ENCODE measurements at places on chromosomes 16 and 17.

GRCh38 chr17:58236394-58236793 is 2.0 kb upstream of the LPO start:
- DNase-seq: no peak

DNA sequence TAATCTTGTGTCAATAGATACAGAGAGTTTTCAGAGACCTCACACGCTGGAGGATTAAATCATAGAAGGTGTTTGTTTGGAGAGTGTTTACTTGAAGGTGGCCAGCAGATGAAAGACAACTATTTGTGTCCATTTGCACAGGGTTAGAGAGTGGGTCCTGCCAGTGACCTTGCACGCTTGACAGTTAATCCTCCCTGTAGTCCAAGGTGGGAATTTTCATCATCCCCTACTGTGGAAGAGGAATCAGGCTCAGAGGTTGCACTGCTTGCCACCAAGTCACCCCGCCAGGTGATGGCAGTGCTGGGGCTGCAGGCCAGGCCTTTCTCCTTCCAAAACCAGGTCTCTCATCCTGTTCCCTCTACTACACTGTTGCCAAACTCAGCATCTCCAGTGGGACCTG is 12.3 kb downstream of the CDH1 start:
- no peak for DNase-seq

DNA sequence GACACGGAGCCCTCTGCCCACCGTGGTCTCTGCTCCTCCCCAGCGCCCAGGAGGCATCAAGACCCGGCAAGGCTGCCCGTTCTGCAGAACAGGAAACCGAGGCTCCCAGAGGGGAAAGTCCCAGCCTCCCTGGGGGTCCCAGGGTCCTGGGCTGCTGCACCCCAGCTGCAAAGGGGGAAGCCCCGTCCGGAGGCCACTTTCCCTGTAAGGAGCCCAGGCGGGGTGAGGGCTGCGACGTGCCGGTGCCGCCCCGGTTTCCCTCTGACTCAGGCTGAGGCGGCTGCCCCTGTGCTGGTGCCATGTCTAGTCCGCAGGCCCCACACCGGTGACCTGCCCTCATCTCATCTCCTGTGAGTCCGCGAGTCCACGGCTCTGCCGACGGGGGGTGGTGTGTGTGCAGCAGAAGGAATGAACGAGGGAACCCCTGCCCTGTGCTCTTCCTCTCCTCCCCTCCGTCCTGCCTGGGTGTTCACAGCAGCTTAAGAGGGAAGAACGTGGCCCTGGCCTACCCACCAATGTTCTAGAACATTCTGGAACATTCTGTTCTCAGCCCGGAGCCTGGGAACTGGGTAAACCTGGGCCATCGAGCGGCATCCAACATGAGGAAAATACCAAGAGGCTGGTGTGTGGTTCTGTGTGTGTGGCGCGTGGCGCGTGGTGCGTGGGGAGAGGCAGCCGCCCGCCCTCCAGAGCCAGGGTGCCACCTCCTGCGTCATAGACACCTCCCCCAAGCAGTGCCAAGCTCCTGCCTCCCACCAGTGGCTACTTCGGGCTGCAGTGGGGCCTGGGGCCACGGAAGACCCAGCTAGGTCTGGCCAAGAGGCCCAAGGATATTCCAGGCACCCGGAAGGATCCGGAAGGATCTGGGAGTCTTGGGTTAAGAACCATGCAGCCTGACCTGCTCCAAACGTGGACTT is 7.0 kb upstream of the CBFA2T3 start:
- DNase-seq: no peak

DNA sequence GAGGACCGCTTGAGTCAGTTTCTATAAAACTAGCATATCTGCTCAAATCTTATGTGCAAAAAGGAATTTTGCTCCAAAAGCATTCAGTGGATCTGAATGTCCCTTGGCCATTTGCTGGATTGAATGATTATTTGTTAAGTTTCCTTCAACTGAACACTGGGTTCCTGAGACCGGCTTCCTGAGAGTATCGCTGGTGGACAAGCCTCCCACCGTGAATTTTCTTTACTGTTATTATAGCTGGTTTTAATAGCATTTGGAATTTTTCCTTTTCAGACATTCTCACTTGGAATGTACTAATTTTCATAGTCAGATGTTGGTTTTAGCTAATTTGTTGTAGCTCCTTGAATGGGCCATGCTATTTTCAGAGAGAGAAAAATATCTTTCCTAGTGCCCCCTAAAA is 9.8 kb upstream of the MYOCD start:
- DNase-seq: no peak

GRCh38 chr17:82213251-82214011 is 789 bp upstream of the CCDC57 start:
- DNase-seq: peak; percentile 92

- no peak for DNase-seq
These were observed 3.7 kb upstream of the HCRT start for GRCh38 chr17:42188749-42189650.

DNA sequence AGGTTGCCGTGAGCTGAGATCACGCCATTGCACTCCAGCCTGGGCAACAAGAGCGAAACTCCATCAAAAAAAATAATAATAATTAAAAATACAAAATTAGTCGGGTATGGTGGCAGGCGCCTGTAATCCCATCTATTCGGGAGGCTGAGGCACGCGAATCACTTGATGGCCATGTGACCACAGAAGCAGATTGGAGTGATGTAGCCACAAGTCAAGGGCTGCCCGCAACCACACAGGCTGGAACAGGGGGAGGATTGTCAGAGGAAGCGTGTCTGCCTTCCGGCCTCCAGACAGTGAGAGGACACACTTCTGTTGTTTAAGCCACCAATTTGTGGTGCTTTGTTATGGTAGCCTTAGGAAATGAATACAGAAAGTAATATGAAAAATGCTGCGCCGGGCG is 11.8 kb upstream of the NAGS start:
- DNase-seq: no peak

DNA sequence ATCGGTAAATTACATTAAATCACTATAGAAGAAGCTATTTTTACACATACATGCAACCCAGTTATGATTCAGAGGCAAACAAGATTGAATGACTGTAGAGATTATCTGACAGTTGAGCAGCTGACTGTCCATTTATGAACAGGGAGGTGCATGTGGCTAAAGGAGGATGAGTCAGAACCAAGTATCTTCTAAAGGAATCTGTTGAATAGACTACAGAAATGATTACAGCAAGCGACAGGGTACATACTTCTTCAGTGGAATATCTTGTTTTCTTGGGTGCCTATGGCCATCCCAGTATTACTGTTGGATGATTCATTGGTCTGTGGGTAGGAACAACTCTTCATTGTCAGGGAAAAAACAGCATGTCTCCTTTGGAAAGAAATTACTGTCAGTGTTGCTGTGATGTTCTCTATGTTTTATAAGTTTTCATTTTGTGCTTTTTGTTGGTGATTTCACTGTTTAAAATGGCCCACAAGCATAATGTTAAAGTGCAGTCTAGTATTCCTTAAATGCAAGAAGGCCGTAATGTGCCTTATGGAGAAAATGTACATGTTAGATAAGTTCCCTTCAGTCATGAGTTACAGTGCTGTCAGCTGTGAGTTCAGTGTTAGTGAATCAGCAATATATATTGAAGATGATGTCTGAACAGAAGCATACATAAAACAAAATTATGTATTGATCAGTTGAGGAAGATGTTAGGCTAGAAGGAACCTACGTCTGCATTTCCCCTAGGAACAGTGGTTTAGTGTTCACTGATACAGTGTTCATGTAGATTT is 27.0 kb downstream of the CBFB start:
- DNase-seq: peak; percentile 98

- no peak for DNase-seq
These were observed 9.6 kb downstream of the GSE1 start for GRCh38 chr16:85622683-85623082.

GRCh38 chr17:81207610-81208581 is 14.9 kb downstream of the CEP131 start:
- no peak for DNase-seq

DNA sequence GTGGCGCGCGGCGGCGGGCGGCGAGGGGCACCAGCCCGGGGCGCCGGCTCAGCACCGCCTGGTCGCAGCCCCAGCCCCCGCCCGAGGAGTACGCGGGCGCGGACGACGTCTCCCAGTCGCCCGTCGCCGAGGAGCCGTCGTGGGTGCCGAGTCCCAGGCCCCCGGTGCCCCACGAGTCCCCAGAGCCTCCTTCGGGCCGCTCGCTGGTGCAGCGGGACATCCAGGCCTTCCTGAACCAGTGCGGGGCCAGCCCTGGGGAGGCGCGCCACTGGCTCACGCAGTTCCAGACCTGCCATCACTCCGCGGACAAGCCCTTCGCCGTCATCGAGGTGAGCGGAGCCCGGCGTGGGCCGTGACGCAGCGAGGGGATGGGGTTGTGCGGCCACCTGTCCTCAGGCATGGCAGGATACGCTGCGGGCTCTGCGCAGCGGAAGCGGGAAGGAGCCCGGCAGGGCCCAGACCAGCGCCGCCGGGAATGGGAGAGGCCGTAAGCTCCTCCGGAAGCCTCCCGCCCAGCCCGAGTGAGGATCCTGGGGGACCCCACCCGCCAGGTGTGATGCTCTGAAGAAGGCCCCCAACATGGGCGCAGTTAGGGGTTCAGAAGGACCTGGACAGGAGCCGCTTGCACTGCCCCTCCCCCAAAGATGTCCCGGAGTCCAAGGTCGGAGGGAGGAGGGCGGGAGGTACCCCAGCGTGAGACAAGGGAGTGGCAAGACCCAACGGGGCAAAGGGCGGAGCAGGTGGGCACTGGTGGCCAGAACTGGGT is 522 bp downstream of the NAGS start:
- no peak for DNase-seq

DNA sequence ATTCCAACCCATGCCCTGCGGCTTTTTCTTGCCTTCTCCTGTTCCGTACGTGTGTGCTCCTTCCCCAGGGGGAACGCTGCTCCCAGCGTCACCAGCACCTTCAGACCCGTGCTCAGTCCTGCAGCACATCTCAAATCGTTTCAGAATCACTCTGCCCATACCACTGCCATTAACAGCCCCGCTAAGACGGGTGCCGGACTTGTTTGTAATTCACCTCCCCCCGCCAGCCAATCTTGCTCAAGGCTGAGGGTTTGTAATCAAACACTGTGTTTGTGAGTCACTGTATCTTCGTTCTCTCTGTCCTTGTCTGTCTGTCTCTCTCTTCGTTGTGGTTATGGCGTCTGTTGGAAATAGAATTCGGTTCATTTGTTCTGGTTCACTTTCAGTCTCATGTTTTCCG is 17.3 kb downstream of the CARD14 start:
- peak; percentile 16 for DNase-seq

DNA sequence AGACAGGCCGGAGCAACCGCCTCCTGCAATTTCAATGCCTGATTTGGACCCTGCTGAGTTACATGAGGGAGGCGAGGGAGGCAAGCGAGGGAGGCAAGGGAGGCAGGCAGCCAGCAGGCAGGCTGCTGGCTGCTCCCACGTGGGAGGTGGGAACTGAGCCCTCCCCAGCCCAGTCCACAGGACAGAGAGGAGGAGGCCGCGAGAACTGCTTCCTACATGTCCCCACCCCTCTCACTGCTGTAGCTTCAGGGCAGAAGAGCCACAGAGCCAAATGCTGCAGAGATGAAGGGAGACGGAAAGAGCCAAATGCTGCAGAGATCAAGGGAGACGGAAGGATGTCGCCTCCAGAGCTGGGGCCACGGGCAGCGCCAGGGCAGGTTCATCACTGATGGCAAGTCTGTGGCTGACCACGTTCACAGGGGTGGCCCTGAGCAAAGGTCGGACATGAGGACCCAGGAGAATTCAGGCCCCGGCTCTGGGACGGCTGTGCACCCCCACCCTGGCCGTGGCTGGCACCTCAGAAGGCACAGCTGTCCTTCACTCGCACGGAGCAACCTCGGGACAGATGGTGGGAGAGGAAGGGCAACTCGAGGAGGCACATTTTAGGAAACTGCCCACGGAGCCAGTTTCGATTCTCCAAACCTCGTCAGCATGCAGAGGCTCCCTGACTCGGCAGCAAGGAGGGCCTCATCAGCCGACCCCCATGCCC is 21.5 kb downstream of the RPH3AL start:
- DNase-seq: no peak

- DNase-seq: no peak
These were observed 73.3 kb downstream of the MSI2 start for GRCh38 chr17:57329380-57330214.

Measured in RCC 7860 (cell line).